ENCODE measurements at places on chromosomes 1 and 21.

GRCh38 chr1:65277605-65278347 is 31.6 kb upstream of the DNAJC6 start:
- no peaks in the 10 kb centered on the region for H3K27me3 ChIP-seq
- H3K27ac ChIP-seq: no peak overlapping the region
- H3K36me3 ChIP-seq: no peaks in the 10 kb centered on the region
- no peak for DNase-seq

DNA sequence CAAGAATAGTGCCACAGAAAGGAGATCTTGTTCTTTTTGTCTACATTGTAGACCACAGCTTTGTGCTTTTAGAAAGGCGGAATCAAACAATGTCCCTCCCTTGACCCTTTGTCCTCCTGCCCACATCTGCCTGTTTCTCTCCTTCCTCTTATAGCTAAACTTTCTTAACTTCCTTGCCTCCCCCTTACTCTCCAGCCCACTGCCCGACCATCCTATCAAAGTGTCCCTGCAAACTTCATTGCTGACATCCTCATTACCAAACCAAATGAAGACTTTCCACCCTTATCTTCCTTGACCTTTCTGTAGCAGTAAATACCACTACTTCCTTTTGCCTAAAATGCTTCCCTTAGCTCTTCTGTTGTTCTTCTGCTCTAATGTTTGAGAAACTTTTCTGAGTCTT is 5.0 kb downstream of the SELP start:
- no peaks in the 10 kb centered on the region for H3K4me1 ChIP-seq
- no peak for DNase-seq
- no peaks in the 10 kb centered on the region for H3K36me3 ChIP-seq
- H3K4me3 ChIP-seq: no peak overlapping the region

DNA sequence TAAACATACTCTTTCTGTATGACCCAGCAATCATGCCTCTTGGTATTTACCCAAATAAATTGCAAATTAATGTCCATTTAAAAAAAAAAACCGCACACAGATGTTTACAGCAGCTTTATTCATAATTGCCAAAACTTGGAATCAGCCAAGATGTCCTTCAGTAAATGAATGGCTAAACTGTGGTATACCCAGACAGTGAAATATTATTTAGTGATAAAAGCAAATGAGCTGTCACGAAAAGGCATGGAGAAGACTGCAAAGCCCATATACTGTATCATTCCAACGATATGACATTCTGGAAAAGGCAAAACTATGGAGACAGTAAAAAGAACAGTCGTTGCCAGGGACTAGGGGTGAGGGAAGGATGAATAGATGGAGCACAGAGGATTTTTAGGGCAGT is 77.0 kb upstream of the FAM20B start:
- H3K4me3 ChIP-seq: no peak overlapping the region
- no peak for DNase-seq
- H3K4me1 ChIP-seq: peaks cover 51% of the 10 kb centered on the region
- no peaks in the 10 kb centered on the region for H3K27me3 ChIP-seq
- no peak overlapping the region for H3K27ac ChIP-seq

DNA sequence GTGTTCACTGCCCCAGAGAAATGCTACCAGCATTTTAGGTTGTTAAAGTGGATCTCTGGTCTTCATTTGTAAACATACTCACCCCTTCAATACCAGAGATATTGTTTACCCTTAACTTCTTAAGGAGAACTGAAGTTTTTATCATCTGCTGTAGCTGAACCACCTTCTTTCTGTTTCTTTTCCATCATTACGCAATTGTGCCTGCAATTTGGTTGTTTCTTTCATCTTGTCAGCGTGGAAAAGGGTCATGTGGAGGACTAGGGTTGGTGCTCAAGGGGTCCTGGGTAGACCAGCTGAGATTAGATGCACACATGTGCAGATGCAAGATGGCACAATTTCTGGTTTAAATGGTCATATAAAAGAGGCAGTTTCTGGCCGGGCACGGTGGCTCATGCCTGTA is 23.0 kb downstream of the GART start:
- no peak overlapping the region for H3K4me3 ChIP-seq
- H3K4me1 ChIP-seq: no peaks in the 10 kb centered on the region
- H3K27me3 ChIP-seq: no peaks in the 10 kb centered on the region
- peaks cover 11% of the 10 kb centered on the region for H3K36me3 ChIP-seq

GRCh38 chr1:175920381-175920780 is 177.0 kb upstream of the TNR start:
- no peak for DNase-seq
- no peaks in the 10 kb centered on the region for H3K4me1 ChIP-seq
- H3K36me3 ChIP-seq: no peaks in the 10 kb centered on the region
- H3K27ac ChIP-seq: no peak overlapping the region

DNA sequence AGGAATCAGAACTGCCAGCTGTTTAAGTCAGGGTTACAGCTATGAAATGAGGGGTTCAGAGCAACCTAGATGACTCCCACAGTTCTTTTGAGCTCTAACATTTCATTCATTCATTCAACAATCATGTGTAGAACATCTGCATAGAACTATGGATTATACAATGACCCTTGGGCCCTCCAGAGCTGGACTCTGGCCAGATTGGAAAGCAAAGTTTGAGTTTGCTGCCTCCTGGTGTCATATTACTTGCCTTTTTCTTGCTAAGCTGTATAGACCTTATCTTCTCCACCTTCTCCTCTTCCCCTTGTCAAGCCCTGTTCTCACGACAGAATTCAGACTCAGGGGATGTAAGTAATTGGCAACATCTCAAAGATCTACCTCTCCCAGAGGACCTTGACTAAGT is 4.0 kb downstream of the CASQ2 start:
- 0 out of 3 replicates have a peak, but pooled peaks cover 5% of the 10 kb centered on the region for H3K27me3 ChIP-seq
- H3K4me3 ChIP-seq: no peak overlapping the region
- peak; percentile 57 for DNase-seq
- H3K4me1 ChIP-seq: no peaks in the 10 kb centered on the region
- no peaks in the 10 kb centered on the region for H3K36me3 ChIP-seq
